ENCODE measurements at places on chromosomes 7 and 10.

GRCh38 chr7:48887500-48887899, 36.8 kb upstream of the CDC14C start:
- no peak for DNase-seq

GRCh38 chr10:1424648-1425047, 312.7 kb downstream of the ADARB2 start:
- DNase-seq, result no peak

DNA sequence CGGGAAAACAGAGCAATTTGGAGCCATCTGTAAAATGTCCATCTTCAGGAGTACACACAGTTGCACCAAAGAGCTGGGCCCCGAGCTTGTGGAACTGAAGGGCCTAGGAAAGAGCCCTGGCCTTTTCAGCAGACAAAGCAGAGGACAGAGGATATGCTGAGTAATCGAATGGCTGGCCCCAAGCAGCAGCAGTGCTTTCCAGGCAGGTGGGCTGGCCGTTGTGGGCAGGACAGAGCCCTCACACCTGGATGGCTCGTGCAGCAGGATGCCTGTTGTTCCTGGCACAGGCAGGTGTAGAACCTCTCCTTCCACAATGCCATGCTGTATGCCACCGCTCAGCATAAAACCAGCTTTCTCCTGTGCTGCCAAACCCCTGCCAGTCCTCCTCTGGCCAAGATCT, 32.5 kb upstream of the TNS3 start:
- no peak for DNase-seq

- DNase-seq, result no peak
These were observed 228.1 kb downstream of the BMPER start for GRCh38 chr7:34133356-34133982.

- no peak for DNase-seq
These were observed 28.9 kb upstream of the TMEM72 start for GRCh38 chr10:44882166-44882720.

GRCh38 chr7:44472843-44473242, 17.6 kb downstream of the NUDCD3 start:
- no peak for DNase-seq

DNA sequence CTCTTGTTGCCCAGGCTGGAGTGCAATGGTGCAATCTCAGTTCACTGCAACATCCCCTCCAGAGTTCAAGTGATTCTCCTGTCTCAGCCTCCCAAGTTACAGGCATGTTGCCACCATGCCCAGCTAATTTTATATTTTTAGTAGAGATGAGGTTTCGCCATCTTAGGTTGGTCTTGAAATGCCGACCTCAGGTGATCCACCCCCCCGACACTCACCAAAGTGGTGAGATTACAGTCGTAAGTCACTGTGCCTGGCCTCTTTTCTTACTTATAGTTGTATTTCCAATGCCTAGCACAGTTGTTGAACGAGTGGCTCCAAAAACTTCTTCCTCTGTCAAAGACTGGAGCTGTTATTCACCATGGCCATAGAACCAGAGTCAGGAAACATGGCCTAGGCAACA, 6.7 kb downstream of the RNF216 start:
- no peak for DNase-seq

GRCh38 chr10:120530699-120531098, 73.7 kb downstream of the PLPP4 start:
- DNase-seq, result no peak

GRCh38 chr7:115332691-115333090, 410.8 kb downstream of the MDFIC start:
- no peak for DNase-seq

DNA sequence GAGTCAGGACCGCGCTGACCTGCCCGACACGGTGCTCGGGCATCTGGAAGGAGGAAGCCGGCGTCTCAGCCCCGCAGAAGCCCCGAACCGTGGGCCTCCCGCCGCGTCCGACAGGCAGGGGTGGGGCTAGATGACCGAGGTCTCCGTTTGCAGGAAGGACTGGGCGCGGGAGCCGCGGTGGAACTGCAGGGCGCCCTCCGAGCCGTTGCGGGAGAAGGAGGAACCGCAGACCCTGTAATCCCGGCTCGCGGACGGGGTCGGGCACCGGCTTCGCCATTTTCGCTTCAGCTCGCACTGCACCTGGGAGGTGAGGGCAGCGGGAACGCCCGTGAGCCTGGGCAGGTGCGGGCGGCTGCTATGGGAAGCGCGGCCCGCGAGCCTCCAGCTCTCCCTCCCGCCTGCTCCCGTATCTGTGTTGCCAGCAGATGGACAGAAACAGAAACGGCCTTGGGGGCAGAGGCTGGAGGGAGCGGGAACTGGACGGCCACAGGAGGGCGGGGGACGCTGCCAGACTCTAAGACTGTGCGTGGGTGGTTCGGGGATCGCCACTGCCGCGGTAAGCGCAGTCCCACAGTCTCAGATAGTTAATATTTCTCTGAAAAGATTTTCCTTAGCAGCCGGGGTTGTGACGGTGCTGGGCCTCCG, 114.1 kb downstream of the VIPR2 start:
- peak; percentile 67 for DNase-seq

DNA sequence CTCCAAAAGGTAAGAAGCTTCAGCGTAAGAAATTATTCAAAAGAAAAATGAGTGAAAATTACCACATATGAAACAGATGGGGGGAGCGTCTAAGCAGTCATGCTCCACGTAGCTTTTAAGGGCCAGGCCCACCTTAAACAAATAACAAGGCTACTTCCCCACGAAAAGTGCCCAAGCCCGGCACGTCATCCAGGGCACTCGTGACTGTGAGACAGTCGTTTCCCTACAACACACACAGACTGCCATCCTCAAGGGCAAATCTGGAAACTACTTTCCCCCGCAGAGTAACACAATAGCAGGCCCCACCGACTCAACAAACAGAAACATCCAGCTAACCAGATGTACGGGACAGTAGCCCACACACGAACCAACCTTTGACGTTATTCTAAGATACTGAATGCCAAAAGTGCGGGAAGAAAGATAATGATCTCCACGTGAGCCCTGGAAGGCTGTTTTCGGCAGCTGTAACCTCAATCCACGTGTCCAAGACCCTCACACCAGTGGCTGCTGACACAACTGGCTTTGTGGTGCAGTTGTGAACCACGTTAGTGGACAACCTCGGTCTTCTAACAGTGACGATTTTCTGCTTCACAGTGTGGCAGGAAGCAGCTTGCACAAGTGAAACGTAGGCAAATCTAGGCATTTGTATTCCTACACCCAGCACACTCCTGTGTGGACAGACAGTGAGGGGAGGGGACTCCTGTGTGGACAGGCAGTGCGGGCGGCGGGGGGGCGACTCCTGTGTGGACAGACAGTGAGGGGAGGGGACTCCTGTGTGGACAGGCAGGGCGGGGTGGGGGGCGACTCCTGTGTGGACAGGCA, 251.7 kb downstream of the ZMYND11 start:
- DNase-seq, result no peak

- no peak for DNase-seq
These were observed 45.7 kb downstream of the PAPSS2 start for GRCh38 chr10:87705339-87705738.

GRCh38 chr10:72539137-72539536, 86.7 kb downstream of the MICU1 start:
- DNase-seq, result no peak

GRCh38 chr7:157830331-157830730, 493.5 kb downstream of the DNAJB6 start:
- DNase-seq, result no peak

DNA sequence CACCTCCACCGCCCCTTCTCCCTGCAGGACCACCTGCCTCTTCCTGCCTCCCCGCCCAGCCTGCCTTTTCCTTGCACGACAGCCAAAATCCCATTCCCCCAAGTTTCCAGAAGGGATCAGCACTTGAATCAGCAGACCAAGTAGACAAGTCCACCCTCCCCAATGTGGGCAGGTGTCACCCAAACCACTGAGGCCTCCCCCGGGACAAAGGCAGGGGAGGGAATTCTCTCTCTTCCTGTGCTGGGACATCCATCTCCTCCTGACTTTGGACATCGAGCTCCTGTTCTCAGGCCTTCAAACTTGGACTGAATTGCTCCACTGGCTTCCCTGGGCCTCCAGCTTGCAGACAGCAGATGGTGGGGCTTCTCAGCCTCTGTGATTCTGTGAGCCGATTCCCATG, 21.6 kb upstream of the PSMG3 start:
- DNase-seq, result no peak

GRCh38 chr7:54680377-54681005, 78.5 kb downstream of the SEC61G start:
- DNase-seq, result no peak

DNA sequence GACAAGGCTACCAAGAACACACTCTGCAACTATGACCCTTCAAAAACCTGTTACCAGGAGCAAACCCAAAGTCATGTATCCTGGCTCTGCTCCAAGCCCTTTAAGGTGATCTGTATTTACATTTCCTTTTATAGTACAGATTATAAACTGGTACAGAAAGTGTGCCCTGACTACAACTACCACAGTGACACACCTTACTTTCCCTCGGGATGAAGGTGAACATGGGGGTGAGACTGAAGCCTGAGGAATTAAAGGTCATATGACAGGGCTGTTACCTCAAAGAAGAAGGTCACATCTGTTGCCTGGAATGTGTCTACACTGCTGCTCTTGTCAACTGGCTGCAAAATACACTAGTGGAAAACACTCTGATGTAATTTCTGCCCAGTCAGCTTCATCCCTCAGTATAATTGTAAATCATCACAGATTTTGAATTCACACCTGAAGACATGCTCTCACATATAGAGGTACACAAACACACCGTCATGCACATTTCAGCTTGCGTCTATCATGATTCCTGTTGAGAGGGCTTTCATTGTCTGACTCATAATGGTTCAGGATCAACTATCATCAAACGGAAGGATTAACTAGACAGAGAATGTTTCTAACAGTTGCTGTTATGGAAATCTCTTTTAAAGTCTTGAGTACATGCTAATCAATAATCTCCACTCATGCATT, 318.3 kb downstream of the NXPH1 start:
- DNase-seq, result no peak

- DNase-seq, result no peak
These were observed 522.1 kb upstream of the FOXK1 start for GRCh38 chr7:4159761-4160554.

DNA sequence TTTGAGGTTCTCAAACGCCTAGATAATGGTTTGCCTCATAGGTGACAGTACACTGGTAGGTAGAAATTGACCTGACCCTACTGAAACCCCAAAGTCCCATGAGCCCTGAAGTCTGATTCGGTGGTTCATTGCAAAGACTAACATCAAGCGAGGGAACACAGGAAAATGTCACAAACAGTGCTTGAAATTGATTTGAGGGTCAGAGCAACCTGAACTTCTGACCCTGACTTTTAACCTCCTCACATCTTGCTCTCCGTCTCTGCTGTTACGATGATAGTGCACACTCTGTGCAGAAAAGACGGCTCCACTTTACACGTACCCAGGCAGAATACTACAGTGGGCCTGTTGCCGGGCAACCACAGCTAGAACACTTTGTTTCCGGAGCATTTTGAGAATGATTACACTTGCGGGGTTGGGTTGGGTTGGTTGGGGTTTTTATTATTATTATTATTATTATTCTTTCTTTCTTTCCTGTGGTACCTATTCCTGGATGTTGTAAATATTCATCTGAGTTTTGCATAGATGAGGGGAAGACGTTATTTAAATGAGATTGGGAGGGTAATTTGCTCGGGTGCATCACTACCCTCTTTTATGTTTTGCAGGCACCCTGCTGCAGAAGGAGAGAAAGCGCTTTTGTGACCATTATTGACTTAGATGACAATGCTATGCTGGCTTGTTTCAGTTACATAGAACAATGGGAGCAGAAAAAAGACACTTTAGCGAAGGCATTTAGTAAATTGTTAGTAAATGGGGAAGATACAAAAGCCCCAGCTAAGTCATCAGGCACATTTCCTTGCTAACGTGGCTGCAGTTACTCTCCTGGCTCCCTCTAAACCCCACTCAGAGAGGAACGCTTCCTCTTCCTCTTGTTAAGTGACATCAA, 438.1 kb upstream of the NRP1 start:
- no peak for DNase-seq

GRCh38 chr7:114865564-114865963, 56.3 kb upstream of the MDFIC start:
- DNase-seq, result peak; percentile 67

DNA sequence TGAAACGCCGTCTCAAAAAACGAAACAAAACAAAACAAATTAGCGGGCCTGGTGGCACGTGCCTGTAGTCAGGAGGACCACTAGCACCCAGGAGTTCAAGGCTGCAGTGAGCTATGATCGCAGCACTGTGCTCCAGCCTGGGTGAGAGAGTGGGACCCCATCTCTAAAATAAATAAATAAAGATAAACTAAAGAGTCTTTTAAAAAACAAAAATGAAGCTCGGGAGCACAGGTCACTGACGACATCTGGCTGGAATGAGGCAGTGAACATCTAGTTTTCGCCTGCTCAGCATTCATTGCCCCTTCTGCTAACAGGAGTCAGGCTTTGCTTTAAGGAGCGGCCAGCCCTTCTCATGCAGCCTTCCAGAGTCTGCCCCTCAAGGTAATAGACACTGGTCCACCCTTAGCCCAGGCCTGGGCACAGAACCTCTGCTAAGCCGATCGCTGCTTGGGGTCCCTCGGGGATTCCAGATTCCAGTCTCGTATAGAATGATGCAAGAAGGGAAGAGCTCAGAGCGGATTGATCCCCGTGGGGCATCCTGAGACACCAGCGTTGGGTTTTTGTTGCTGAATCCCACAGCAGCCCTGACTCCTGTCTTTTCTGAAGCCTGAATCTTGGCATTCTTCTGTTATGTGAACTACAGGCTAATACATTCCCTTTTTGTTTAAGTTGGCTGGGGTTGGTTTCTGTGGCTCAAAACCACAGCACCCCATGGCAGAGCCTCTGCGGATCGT, 14.2 kb upstream of the FOXK1 start:
- DNase-seq, result no peak

- DNase-seq, result peak; percentile 70
These were observed 49.4 kb downstream of the HK1 start for GRCh38 chr10:69327463-69328379.

DNA sequence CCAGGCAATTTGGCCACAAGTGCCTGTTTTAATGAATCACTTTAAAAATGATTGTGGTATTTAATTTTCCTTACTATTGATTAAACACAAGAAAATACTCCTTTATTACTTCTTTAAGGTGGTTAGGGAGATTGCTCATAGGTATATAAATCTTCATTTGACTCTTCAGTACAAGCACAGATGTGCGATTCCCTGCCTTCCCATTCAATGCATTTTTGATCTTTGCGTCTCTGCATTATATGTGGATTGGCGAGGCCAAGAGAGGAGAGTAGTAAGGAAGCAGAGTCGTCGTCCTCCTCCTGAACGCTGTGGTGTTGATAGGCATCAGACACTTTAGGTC, 683.7 kb downstream of the LRMDA start:
- DNase-seq, result no peak

GRCh38 chr7:51141451-51142003, 175.1 kb downstream of the COBL start:
- no peak for DNase-seq

DNA sequence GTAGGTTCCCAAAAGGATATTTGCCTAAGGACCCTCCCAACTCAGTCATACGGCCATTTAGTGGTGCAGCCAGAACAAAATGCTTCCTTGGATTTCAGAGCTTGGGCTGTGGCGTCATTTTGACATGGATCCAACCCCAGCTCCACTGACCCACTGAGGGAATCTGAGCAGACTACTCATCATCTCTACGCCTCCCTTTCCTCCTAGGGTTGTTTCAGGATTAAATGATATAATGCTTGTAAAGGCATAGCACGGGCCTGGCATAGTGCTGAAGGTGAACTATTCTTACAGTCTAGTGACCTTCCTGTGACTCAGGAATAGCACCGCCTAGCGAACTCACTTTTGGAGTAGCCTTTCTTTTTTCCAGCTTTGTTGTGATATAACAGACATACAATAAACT, 70.3 kb upstream of the LOXL4 start:
- no peak for DNase-seq

Measured in sciatic nerve (tissue), 2 donors.